ENCODE measurements at places on chromosomes 7 and 10.
A peak's percentile ranks its signal among the peaks of the same experiment; 100 is the strongest.

- no peak for DNase-seq
Observed at GRCh38 chr10:124707144-124707467, 37.1 kb downstream of the FAM53B start.

DNA sequence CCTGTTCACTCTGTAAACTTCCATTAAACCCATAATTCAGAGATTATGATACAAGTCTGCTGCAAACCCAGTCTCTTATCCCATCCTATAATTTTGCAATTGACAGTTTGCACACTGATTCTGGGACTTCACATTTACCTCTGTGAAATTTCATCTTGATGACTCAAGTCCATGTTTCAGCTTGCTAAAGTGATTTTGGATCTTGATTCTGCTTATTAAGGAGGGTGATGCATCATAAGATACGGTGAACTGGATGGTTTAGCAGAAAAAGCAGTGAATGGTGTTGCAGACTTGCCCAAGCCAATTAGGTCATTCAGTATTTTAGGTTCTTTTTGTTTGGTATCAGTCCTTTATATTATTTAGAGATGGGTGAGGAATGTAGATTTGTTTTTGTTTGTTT, 125.5 kb upstream of the PODXL start:
- DNase-seq = no peak

GRCh38 chr7:95435422-95435780, 573 bp upstream of the PON2 start:
- no peak for DNase-seq

DNA sequence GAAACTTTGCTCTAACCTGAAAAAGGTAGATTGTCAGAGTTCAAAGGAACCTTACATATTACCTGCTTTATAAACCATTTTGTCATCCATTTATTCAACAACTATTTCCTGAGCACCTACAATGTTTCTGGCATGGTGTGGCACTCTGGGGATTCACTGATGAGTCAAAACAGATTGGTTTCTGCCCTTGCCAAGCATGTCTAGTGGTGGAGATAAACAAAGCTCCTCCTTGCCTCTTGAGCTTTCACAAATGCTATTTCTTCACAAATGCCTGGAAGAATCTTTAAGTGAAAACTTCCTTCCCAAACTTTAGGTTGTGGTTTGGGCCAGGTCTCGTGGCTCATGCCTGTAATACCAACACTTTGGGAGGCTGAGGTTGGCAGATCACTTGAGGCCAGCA, 85.1 kb upstream of the RELN start:
- no peak for DNase-seq

- no peak for DNase-seq
Observed at GRCh38 chr7:107660381-107661080, at the start of gene SLC26A4. TSS of gene SLC26A4 (plus strand) at chr7:107660828. CDS start at chr7:107661642, 814 bp downstream.

DNA sequence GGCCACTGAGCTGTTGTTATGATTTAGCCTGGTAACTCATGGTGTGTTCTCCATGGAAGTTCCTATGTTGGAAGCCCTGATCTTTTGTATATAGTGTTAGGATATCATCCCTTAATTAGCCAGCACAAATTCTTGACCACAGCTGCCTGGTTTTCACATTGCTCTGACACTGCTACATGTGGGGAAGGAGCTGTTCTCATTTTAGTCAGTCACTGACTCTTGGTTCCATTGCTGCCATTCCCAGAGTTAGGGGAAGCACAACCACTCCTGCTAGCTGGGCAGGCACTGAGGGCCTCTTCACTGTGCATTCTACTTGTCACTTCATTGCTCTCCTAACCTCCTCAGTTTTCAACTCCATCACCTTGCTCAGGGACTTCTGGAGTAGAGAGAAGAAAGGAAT, 98.4 kb upstream of the GJD4 start:
- no peak for DNase-seq

DNA sequence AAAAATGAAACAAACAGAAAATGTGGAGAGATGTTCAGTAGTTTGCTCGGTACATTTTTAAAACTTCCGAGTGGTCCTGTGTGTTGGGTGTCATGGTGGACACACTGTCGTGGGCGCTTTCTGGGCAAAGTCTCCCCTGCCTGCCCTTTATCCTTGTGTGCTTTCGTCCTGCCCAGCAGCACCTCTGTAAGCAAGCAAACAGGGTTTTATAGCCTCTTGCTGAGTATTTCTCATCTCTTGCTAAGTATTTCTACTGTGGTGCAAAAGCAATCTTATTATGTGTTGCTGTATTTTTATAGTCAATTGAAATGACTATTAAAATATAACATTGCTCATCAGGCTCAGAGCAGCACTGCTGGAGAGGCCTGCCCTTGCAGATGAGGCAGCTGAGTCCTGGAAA, 48.7 kb downstream of the DOCK1 start:
- no peak for DNase-seq

DNA sequence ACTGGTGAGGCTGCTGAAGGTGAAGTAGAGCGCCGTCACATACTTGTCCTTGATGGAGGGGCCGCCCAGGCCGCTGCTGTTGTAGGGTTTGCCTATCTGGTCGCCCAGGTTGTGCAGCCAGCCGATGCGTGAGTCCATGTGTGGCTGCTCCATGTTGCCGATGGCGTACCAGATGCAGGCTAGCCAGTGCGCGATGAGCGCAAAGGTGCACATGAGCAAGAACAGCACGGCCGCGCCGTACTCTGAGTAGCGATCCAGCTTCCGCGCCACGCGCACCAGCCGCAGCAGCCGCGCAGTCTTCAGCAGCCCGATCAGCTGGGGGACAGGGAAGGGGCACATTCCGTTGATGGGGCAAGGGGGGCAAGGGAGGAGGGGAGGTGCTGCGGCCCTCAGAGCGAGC, 26.6 kb downstream of the KCNH2 start:
- DNase-seq = no peak

DNA sequence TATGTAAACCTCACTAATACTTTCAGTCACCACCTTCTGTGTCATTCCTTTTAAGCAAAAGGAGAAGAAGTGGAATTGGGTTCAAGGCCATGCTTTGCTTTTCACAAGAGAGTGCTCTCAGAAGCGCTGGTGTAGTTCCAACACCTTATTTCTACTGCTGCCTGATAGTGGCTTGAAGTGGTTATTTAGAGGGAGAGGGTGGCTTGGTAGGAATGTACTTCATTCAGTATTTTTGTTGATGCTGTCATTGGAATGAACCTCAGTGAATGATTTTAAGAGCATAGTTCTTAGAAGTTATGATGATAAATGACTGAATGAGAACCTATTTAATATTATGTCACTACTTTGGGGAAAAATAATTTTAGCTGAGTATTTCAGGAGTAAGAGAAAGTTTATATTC, 396.7 kb downstream of the EXOC4 start:
- DNase-seq = no peak

DNA sequence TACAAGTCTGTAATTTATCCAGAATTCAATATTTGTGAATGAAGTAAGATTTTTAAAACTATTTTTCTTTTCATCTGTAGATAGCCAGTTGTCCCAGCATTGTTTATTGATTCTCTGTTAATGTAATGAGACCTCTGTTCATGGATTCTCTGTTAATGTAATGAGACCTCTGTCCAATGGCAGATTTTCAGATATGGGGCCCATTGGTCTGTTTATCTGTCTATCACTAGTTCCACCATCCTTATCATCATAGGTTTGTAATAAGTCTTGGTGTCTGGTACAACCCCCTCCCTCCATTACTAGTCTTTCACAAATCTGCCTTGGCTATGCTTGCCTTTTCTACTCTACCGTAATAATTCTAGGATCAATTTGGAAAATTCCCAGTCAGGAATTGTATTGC, 276.6 kb downstream of the ARHGAP12 start:
- DNase-seq = no peak

GRCh38 chr10:36450380-36450779, 675.0 kb upstream of the ANKRD30A start:
- DNase-seq = no peak

GRCh38 chr7:90797596-90797995, 201.5 kb downstream of the CDK14 start:
- DNase-seq = no peak

- DNase-seq = peak; percentile 14
Observed at GRCh38 chr10:113455947-113456346, 96.9 kb upstream of the HABP2 start.

DNA sequence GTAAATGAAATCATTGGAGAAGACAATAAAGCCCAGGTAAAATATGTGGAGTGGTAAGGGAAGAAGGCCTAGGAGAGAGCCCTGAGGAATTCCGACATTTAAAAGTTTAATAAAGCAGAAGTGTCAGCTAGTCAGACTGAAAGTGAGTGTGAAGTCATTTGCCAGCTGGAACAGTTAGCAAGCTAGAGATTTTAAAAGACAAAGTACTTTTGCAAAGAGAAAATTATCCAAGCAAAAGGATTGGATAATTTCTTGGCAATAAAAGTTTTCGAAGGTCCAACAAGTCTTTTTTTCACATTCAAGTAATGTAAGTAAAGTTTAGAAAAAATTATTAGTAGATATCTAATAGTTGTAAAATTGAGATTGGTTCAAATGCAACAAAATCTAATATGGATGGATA, 27.1 kb upstream of the SEMA3C start:
- no peak for DNase-seq

DNA sequence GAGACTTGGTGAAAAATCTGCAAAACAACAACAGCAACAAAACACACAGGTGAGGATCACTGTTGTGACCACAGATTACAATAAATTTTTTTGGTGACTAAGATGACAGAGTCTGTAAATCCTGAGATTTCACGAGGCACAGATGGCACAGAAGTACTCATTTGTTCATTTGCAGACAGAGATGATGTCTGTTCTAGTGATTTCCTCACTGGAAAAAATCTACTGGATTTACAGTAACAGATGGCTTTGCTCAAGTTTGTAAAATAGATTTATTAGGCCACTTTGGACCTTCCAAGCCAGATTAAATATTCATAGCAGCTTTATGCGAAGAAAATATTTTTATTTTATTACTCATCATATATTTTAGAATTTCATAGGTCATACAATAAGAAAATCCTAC, 113.5 kb upstream of the IL6 start:
- DNase-seq = peak; percentile 15

GRCh38 chr10:126014309-126014708, 117.9 kb downstream of the FANK1 start:
- DNase-seq = peak; percentile 44

DNA sequence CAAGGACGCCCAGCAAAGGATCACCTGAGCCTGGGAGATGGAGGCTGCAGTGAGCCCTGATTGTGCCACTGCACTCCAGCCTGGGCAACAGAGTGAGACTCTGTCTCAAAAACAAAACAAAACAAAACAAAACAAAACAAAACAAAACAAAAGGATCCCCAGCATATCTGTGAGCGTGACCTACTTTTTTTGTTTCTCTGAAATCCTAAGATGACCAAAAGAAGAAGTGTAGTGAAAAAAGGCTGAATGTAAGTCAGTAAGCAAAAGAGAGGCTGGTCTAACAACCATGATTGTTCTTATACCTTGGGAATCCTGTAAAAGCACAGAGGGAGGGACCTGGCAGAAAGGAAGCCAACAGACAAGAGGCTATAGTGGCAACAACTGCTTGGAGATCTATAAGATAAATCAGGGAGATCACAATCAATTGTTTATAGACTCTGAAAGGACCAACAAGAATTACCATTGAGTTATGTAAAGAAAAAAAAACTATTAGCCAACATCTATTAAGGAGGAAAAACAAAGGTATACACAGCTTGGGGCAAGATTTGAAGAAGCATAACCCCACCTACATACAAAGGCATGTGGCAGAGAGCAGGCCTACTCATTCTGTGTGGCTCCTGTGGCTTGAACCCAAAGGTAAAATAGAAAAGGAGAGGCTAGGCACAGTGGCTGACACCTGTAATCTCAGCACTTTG, 255.2 kb upstream of the KLF14 start:
- no peak for DNase-seq

- DNase-seq = peak; percentile 18
Observed at GRCh38 chr7:66265566-66265965, 60.4 kb downstream of the TPST1 start.

- no peak for DNase-seq
Observed at GRCh38 chr7:128164955-128165670, 76.0 kb upstream of the LEP start.

All from inflammatory macrophage treated with lipopolysaccharide for 1 hour (primary cell).